ENCODE measurements at places on chromosomes 7 and 10.

DNA sequence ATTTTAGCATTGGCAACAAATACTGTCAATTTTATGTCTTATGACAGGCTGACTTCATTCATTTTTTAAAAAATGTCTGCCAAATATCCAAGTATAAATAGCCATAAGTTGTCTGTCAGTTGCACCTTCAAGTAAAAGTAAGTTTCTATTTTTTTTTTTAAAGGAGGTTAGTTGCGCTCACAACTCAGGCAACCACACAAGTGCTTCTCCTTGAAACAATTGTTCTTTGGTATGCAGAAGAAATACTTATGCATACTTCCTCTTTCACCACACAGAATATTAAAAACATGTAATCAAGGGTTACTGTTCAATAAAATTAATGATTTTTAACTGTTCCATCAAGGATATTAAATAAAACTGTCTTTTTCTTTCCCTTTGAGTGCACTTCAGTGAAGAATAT lies 97.9 kb downstream of the RTKN2 start:
- H3K27me3 ChIP-seq = no peaks in the 10 kb centered on the region
- no peak for DNase-seq
- H3K36me3 ChIP-seq = peaks cover 36% of the 10 kb centered on the region

DNA sequence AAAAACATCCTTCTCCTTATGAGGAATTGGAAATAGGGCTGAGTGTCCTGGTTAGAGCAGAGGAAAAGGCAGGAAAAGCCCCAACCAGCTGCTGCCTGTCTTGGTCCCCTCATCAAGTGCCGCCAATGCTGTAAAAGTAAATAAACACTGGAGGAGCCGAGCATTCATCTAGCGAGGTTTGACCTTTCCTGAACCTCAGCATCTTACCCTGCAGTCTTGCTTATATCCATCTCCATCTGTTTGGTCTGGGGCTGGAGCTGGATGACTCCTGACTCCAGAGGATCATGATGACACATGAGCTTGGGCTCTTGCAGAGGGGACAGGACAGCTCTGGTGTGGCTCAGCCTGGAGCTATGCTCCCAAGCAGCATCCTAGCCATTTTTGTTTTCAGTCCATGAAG lies 501.1 kb downstream of the TNS3 start:
- no peak overlapping the region for H3K4me3 ChIP-seq
- DNase-seq = no peak
- no peaks in the 10 kb centered on the region for H3K27me3 ChIP-seq
- H3K4me1 ChIP-seq = no peaks in the 10 kb centered on the region

- no peaks in the 10 kb centered on the region for H3K4me1 ChIP-seq
- DNase-seq = no peak
- no peaks in the 10 kb centered on the region for H3K36me3 ChIP-seq
- H3K4me3 ChIP-seq = no peak overlapping the region
- H3K27me3 ChIP-seq = peaks cover 6% of the 10 kb centered on the region
- H3K27ac ChIP-seq = no peak overlapping the region
Measured at GRCh38 chr7:120931243-120931642, 19.3 kb upstream of the ING3 start.

DNA sequence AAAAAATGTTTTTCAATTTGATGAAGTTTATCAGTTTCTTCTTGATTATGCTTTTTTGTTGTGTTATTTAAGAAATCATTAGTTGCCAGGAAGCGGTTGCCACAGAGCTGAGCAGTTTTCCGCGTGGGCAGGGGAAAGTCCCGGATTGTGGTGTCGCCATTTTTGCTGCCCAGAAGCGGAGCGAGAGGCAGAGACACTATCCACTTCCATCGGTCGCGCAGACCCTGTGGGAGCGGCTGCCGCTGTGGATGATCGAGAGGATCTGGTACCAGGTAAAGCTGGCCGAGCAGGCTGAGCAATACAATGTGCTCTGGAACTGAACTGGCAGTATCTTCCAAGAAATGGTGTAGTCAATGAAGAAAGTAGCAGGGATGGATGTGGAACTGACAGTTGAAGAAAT lies 119.8 kb downstream of the ZNF736 start:
- no peaks in the 10 kb centered on the region for H3K4me1 ChIP-seq

GRCh38 chr10:129908406-129908805 lies 55.7 kb downstream of the EBF3 start:
- H3K27me3 ChIP-seq = peaks cover 3% of the 10 kb centered on the region
- no peak for DNase-seq
- H3K4me3 ChIP-seq = no peak overlapping the region
- H3K36me3 ChIP-seq = no peaks in the 10 kb centered on the region
- no peak overlapping the region for H3K27ac ChIP-seq
- H3K4me1 ChIP-seq = no peaks in the 10 kb centered on the region

DNA sequence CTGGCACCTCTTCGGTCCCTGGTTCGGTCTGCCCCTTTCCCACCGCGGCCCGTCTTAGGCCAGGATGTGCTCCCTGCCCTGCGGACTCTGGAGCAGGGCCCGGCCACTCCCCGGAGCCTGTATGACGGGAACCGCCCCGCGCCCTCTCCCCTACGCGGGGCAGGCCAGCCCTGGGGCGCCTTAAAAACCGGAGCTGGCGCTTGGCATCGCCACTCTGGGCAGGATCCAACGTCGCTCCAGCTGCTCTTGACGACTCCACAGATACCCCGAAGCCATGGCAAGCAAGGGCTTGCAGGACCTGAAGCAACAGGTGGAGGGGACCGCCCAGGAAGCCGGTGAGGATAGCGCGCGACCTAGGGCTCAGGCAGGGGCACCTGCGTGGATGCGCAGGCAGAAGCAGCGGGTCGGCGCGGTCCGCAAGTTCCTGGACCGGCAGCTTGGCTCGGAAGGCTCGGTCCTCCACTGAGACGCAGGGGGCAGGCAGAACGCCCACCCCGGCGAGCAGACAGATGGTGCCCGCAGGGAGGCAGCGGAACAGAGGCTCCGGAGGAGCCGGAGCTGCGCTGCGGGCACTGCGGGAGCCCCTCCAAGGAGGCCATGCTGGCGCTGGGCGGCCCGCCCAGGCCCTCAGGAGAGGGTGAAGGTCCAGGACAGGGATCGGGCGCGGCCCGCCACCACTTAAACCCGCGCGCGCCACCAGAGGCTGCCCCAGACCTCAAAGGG lies at the start of gene ADIRF:
Gene ADIRF, plus strand, starts transcription at position 212 of the 723 bp plus-strand sequence. Its CDS starts 63 bp downstream, at position 275.
- peak within 1 kb of the TSS; percentile 9 for H3K27ac ChIP-seq
- no peak for DNase-seq
- no peaks in the 10 kb centered on the region for H3K36me3 ChIP-seq
- H3K4me1 ChIP-seq = peaks cover 29% of the 10 kb centered on the region
- no peak within 1 kb of the TSS for H3K4me3 ChIP-seq

DNA sequence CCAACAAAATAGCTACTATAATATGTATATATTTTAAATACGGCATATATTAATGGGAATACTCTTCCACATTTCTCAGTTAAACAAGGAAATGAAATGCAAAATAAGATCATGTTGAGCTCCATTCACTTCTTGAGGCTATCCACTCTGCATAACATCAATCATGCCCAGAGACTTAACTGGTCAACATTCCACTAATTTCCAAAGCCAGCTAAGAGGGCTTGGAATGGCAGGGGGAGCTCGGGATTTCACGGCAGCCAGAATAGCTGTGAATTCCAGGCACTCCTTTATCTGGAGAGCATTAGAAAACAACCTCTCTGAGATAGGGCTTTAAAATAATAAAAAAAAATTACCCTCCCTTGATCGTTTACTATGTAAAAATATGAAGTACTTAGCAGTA lies 194.9 kb upstream of the CDCA7L start:
- H3K27me3 ChIP-seq = peaks cover 7% of the 10 kb centered on the region
- no peaks in the 10 kb centered on the region for H3K36me3 ChIP-seq
- DNase-seq = no peak
- H3K4me3 ChIP-seq = no peak overlapping the region
- H3K4me1 ChIP-seq = no peaks in the 10 kb centered on the region

DNA sequence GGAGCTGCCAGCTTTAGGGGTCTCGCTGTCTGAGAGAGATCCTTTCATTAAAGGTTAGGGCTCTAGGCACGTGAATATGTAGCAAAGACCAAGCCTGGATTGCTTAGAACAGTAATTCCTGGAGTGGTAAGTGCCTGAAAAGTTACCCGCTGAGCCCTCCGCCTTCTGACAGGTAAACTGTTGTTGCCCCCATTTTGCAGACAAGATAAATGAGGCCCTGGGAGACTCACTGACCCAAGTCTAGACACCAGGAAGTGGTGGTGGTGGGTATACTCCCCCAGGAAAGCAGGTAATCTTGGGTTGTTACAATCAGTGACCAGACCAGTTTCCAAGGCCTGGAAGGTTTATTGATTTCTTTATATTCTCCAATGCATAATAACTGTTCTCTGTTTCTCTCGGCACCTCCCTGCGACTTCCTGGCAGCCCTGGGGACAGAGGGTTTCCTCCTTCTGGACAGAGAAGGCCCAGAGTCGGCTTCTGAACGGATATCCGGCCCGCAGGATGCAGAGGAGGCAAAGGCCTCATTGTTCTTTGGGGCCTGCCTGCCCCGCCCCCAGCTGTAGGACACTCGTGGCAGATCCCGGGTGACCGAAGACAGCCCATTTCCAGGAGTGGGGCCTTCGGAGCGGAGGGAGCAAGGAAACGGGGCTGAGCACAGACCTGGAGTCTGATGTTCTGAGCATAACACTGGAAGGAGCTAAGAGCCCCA lies 1.3 kb upstream of the GRK5 start:
- H3K36me3 ChIP-seq = no peaks in the 10 kb centered on the region
- no peaks in the 10 kb centered on the region for H3K27me3 ChIP-seq
- peaks cover 32% of the 10 kb centered on the region for H3K4me1 ChIP-seq
- peak overlapping the region; percentile 89 for H3K4me3 ChIP-seq
- peak; percentile 53 for DNase-seq

DNA sequence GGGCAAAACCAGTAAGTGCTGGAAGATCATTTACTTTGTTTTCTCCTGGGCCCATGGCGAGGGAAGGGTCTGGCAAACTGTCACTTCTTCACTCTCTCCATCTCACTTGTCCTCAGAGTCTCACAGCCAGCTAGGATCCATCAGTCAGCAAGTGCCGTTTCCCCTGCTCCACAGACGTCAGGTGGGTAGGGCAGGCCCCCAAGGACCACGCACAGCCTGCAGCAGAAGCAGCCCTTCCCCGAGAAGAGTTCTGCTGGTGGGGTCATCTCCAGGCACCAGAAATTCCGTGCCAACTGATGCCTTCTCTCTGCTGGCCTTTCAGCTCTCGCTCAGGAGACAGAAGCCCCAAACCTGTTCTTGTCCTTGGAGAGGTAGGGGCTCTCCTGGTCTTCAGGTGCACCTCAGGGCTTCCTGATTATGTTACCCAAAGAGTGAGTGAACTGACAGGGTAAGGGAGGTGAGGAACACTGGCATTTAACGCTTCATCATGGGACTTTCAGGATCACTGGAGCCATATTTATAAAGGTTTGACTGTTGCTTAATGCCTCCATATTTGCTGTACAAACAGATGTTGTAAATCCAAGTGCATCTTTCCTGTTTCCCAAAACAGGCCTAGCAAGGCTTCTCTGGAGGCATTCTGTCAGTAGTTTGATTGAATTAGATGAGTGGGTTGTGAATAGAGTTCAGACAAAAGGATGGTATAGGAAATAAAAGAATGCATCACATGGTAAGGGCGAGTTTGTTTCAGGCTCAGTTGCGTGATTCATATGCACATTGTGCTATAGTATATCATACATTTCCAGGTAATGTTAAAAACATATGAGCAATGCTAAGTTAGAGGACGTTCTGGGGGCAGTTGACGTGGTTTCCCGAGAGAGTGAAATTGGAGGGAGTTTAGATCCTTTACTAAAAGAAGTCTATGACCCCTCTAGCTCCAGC lies 13.7 kb upstream of the TSPAN15 start:
- H3K27ac ChIP-seq = no peak overlapping the region
- peaks cover 1% of the 10 kb centered on the region for H3K4me1 ChIP-seq
- H3K4me3 ChIP-seq = no peak overlapping the region
- H3K36me3 ChIP-seq = no peaks in the 10 kb centered on the region
- DNase-seq = no peak

- H3K4me3 ChIP-seq = no peak overlapping the region
- H3K4me1 ChIP-seq = no peaks in the 10 kb centered on the region
- peaks cover 2% of the 10 kb centered on the region for H3K36me3 ChIP-seq
- no peak overlapping the region for H3K27ac ChIP-seq
- no peaks in the 10 kb centered on the region for H3K27me3 ChIP-seq
Measured at GRCh38 chr7:134071355-134072331, 55.5 kb upstream of the LRGUK start.

GRCh38 chr10:99850021-99850766 lies 67.8 kb downstream of the ABCC2 start:
- H3K4me3 ChIP-seq = no peak overlapping the region
- no peaks in the 10 kb centered on the region for H3K27me3 ChIP-seq
- no peak overlapping the region for H3K27ac ChIP-seq

DNA sequence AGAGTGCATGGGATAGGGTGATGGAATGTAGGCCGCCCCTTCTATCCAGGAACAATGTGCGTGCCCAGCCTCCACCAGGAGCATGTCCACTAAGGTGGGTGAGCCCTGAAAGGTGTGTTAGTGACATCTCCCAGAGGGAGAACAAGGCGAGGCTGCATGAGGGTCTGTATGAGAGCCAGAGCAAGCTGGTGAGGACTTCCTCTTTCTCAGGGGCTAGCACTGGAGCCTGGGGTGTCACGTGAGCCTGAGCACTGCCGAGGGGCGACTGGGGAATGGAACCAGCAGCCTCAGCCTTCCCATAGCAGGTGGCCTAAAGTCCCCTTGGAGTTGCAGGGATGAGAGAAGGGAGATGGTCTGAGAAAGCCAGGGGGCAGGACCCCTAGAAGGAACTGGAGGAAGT lies 156.3 kb upstream of the COBL start:
- H3K36me3 ChIP-seq = no peaks in the 10 kb centered on the region
- peaks cover 16% of the 10 kb centered on the region for H3K27me3 ChIP-seq
- H3K27ac ChIP-seq = no peak overlapping the region

DNA sequence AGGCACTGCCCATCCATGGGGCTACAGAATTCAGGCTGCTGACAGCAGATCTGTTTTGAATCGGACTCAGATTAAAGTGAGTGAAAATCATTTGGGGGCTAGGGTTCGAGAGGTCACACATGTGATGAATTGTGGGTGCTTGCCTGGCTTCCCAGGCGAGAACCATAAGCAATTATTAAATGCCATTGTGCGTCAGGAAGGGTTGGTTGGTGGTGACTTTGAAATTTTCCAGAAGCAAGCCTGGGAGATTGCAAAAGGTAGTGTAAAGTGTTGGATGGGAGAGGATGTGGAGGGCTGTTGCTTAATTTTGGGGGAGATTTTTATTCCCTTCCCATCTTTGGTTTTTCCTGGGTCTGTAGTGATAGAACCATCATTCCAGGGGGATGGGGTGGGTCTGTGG lies 34.6 kb downstream of the LRMDA start:
- H3K36me3 ChIP-seq = no peaks in the 10 kb centered on the region
- H3K4me3 ChIP-seq = no peak overlapping the region
- DNase-seq = no peak
- no peak overlapping the region for H3K27ac ChIP-seq
- H3K4me1 ChIP-seq = no peaks in the 10 kb centered on the region
- no peaks in the 10 kb centered on the region for H3K27me3 ChIP-seq

GRCh38 chr7:155969192-155969929 lies 157.1 kb upstream of the SHH start:
- H3K27ac ChIP-seq = no peak overlapping the region
- H3K4me3 ChIP-seq = no peak overlapping the region
- no peak for DNase-seq
- H3K36me3 ChIP-seq = no peaks in the 10 kb centered on the region

- H3K4me1 ChIP-seq = no peaks in the 10 kb centered on the region
- H3K36me3 ChIP-seq = no peaks in the 10 kb centered on the region
- no peak for DNase-seq
- peaks cover 22% of the 10 kb centered on the region for H3K27me3 ChIP-seq
- no peak overlapping the region for H3K27ac ChIP-seq
- H3K4me3 ChIP-seq = no peak overlapping the region
Measured at GRCh38 chr10:4662576-4663161, 163.3 kb upstream of the AKR1E2 start.

Measured in activated CD4-positive, alpha-beta T cell treated with anti-CD3 and anti-CD28 coated beads, Interleukin-2, amount 10 ng/mL, durations not matched to agents 7 days and 5 days (primary cell).